Hypothalamus (tissue), 51 donors: ENCODE measurements at places on chromosomes 1 and 21.
A peak's percentile ranks its signal among the peaks of the same experiment; 100 is the strongest.

GRCh38 chr21:44090325-44090724 is 16.9 kb upstream of the PWP2 start:
- DNase-seq = no peak

- peak; percentile 2 for DNase-seq
Observed at GRCh38 chr1:25099343-25099951, 132.9 kb downstream of the SYF2 start.

DNA sequence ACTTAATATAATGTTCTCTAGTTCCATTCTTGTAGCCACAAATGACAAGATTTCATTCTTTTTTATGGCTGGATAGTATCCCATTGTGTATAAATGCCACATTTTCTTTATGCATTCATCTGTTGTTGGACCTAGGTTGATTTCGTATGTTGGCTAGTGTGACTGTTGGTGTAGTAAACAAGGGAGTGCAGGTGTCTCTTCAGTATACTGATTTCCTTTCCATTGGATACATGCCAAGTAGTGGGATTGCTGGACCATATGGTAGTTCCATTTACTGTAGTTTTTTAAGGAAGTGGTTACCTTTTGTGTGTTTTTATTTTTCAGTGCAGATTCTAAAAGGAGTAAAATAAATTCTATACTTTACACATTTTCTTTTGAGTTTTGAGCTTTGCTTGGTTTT is 5.7 kb downstream of the PARK7 start:
- no peak for DNase-seq

DNA sequence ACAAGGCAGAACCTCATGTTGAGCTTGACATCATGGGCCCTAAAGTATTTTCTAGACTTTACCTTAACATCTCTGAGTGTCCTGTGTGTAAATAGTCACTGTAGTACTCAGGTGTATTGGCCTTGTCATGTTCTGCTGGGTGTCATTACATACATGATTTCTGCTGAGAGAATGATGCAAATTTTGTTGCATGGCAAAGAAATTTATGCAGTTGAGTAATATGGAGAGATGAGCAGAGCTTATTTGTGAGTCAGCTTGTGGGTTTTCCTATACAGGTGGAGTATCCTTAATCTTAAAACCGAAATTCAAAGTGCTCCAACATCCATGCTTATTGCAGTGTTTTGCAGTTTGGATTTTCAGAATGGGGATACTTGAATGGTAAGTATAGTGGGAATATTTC is 36.6 kb downstream of the RGL1 start:
- no peak for DNase-seq
